HCEC 1CT (cell line): ENCODE measurements at places on chromosomes 5 and 9.

DNA sequence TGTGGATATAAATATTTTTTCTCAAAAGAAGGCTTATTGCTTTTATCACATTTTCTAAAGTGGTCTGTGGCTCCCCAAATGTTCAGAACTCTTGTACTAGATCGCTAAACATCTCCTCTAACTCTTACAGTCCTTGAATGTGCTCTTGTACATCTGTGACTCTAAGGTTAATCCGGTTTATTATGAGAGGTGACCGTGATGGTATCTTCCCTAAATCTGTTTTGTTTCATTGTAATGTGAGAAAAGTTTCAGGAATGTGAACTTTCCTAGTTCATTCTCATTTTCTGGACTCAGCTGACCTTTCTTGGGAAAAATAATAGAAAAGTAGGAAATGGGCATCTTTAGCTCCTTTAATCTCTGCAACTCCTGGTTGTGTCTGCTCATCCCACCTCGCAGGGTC is 94.5 kb upstream of the CD180 start:
- peak; percentile 35 for DNase-seq

- no peak for DNase-seq
Observed at GRCh38 chr9:92970467-92970923, 23.2 kb downstream of the FGD3 start.

- no peak for DNase-seq
Observed at GRCh38 chr9:104675611-104676010, 18.7 kb upstream of the OR13D1 start.

- peak; percentile 3 for DNase-seq
Observed at GRCh38 chr5:118968925-118969375, 19.4 kb downstream of the DTWD2 start.

- no peak for DNase-seq
Observed at GRCh38 chr5:167967494-167968177, 323.8 kb upstream of the WWC1 start.

DNA sequence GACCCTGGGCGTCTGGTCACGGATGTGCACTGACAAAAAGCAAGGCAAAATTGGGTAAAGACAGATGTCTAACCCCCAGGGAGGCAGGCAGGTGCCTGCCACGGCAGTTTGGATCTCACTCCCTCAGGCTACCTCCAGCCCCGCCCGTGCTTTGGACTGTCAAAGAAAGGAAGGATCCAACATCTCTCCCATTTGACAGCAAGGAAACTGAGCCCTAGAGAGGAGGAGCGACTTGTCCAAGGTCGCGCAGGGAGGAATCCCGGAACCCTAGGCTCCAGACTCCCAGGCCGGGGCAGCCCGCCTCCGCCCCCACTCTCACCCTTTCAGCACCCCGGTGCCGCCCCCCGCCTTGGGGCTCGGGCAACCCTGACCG is 376 bp downstream of the GOLGA1 start:
- DNase-seq: no peak

- DNase-seq: peak; percentile 34
Observed at GRCh38 chr9:96061293-96061987, 185.9 kb downstream of the ERCC6L2 start.

GRCh38 chr5:83955916-83956315 is 235.3 kb upstream of the HAPLN1 start:
- peak; percentile 66 for DNase-seq

- no peak for DNase-seq
Observed at GRCh38 chr9:3629495-3629894, 103.7 kb upstream of the RFX3 start.

GRCh38 chr5:59036274-59036961 is 453.5 kb downstream of the RAB3C start:
- peak; percentile 98 for DNase-seq

DNA sequence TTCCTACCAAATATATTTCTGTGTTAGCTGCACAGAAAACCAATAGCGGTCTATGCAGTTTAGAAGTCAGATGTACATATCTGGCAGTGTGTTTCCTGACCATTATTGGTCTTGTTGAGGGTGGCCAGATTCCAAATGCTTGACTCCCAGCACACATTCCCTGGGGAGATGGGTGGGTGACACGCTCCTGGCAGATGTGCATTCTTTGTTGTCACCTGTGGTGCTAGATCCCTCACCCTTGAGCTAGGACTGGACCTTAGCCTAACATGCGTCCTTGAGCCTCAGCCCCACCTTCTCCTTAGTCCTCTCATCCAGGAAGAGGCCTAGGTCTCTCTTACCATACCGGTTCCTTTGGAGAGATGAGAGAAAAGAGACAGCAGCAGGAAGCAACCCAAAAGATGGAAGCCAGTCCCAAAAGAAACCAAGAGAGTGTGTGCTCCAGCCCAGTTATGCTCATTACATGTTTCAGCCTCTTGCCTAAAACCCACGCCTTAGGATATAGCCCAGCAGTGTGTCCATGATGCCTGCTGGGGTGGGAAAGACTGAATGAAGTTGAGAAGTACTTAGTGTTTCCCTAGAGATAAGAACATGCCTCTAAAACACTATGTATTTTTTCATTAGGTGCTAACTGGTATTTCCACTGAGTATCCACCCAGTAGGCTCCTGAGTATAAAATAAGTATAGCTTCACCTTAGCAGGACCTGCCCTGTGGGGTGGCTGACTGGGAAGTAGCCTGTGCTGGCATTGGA is 116.7 kb downstream of the PDE8B start:
- DNase-seq: no peak

- no peak for DNase-seq
Observed at GRCh38 chr5:67476531-67476930, 279.9 kb upstream of the CD180 start.

- DNase-seq: peak; percentile 6
Observed at GRCh38 chr9:123162791-123163345, 105.5 kb downstream of the STRBP start.

- DNase-seq: peak; percentile 50
Observed at GRCh38 chr5:143977891-143978461, 166.0 kb downstream of the HMHB1 start.

- DNase-seq: no peak
Observed at GRCh38 chr5:172892713-172893112, 58.7 kb downstream of the ERGIC1 start.

GRCh38 chr5:11322133-11322532 is 561.1 kb upstream of the DAP start:
- DNase-seq: no peak

DNA sequence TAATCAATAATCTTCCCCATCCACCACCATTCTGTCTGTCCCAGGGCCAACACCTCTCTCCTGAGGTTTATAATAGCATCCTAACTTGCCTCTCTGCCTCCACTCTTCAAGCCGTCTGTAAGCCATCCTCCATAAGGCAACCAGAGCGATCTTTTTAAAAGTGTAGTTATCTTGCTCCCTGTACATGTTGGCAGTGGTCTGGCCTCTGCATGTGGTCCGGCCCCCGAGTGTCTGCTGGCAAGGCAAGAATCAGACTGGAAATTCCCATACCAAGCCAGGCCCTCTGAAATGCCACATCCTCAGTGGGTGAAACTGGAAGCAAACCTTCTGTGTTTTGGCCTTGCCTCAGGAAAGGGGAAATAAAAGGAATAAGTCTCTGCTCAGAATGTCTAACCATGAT is 17.0 kb downstream of the TTLL11 start:
- no peak for DNase-seq

DNA sequence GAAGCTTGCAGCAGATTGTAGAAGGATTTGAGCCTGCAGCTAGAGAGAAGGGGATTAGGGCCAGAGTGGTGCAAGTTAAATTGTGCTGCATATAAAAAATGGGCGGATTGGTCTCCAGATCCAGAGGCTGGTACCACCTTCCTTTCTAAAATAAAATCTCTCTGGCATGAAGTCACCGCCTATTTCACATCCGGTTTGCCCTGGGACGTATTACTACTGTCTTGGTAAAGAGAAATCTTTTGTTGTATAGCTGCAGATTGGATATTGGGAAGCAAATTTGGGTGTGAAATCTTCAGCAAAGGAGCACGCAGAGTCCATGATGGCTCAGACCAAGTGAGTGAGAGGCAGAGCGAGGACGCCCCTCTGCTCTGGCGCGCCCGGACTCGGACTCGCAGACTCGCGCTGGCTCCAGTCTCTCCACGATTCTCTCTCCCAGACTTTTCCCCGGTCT is at the start of gene GABRA1:
GABRA1 (plus strand) TSS at position 180 of the 451 bp plus-strand sequence. CDS start 2,691 bp downstream, outside the sequence.
- DNase-seq: no peak

- DNase-seq: no peak
Observed at GRCh38 chr5:103402851-103403250, 144.3 kb downstream of the MACIR start.

- DNase-seq: no peak
Observed at GRCh38 chr5:71954329-71954728, 152.9 kb upstream of the MAP1B start.

- DNase-seq: no peak
Observed at GRCh38 chr5:159933531-159934485, 17.5 kb downstream of the ADRA1B start.

DNA sequence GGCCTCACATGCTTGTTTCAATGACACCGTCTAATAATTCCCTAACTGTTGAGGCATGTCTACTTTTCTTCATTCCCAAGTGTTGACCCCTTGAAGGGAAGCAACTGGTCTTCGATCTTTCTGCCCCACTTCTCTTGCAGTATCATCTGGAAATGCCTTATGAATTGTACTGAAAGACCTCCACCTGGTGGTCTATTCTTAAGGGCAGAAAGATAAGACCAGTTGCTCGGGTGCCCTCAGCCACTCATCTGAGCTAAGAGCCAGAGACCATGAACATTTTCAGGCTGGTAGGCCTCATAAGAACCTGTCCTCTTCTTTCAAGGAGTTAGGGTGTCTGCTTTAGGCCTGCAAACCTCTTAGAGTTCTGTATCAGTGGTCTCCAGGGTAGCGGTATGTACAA is 542.5 kb downstream of the CTNND2 start:
- DNase-seq: no peak

- DNase-seq: no peak
Observed at GRCh38 chr5:90424245-90424644, 14.7 kb upstream of the CETN3 start.

GRCh38 chr5:82107267-82107666 is 135.4 kb downstream of the ATG10 start:
- DNase-seq: peak; percentile 60

DNA sequence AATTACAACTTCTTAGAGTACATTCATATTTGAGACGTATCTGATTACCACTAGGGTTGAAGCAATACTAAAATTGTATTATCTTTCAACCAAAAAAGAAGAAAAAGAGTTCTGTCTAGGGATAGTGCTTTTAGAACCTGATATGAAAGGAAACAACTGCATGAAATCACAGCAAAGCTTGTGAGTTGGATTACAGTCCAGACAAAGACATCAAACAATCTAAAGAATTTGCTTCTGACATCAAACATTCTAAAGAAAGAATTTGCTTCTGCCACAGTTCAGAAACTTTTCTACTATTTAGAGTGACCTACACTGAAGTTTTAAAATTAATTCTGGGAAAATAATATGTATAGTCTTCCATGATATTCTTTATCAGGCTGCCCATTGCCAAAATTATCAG is 1141.1 kb upstream of the ACO1 start:
- no peak for DNase-seq
